ENCODE measurements at places on chromosomes 16 and 17. TPM values are rescaled to one million over a fixed set of nuclear protein-coding genes. Genes with fewer than 3 reads are reported as not detected.

GRCh38 chr17:17768424-17769088 is 68.2 kb downstream of the SREBF1 start:
- peaks cover 6% of the 10 kb centered on the region for H3K36me3 ChIP-seq
- no peak for DNase-seq
- no peak overlapping the region for H3K27ac ChIP-seq

- H3K36me3 ChIP-seq = no peaks in the 10 kb centered on the region
- no peaks in the 10 kb centered on the region for H3K27me3 ChIP-seq
- H3K27ac ChIP-seq = no peak overlapping the region
- no peak for DNase-seq
- H3K4me3 ChIP-seq = no peak overlapping the region
- peaks cover 3% of the 10 kb centered on the region for H3K4me1 ChIP-seq
These were observed 17.6 kb downstream of the C16orf74 start for GRCh38 chr16:85733155-85733838.

DNA sequence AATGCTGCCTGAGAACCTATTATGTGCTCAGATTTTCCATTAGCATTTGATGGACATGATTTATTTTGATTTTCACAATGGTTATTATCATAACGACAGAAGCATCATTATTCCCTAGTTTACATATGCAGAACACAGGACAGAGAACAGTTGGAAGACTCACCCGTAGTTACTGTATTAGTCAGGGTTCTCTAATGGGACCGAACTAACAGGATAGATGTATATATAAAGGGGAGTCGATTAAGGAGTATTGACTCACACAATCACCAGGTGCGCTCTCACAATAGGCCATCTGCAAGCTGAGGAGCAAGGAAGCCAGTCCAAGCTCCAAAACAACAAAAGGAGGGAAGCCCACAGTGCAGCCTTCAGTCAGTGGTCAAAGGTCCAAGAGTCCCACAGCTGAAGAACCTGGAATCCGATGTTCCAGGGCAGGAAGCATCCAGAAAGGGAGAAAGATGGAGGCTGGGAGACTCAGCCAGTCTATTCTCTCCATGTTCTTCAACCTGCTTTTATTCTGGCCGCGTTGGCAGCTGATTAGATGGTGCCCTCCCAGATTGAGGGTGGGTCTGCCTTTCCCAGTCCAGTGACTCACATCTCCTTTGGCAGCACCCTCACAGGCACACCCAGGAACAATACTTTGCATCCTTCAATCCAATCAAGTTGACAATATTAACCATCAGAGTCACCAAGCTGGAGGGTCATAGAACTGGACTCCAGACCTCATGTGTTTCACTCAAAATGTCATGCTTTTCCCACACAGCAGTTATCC is 92.7 kb upstream of the XYLT1 start:
- H3K4me1 ChIP-seq = no peaks in the 10 kb centered on the region
- no peaks in the 10 kb centered on the region for H3K36me3 ChIP-seq
- no peak overlapping the region for H3K4me3 ChIP-seq
- H3K27me3 ChIP-seq = no peaks in the 10 kb centered on the region
- no peak for DNase-seq

DNA sequence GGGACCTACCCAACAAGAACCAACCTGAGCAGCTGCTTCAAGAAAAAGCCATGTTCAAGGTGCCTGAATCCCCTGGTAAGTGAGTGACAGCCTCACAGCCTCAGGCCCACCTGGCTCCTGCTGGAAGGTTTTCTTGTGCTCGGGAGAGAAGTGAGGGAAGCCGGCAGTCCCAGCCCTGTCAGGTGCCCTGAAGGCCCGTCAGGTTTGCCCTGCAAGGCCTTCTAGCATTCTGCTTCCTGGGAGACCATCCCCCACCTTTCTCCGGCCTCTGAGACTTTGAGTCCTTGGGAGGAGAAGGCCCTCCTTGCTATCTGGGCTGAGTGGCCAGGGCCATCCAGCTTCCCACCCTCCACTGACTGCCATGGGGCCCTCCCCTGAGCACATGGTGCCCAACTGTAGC is 166.7 kb upstream of the ZNF267 start:
- no peak for DNase-seq
- no peak overlapping the region for H3K4me3 ChIP-seq
- H3K4me1 ChIP-seq = no peaks in the 10 kb centered on the region
- H3K27me3 ChIP-seq = no peaks in the 10 kb centered on the region

- H3K4me1 ChIP-seq = no peaks in the 10 kb centered on the region
- no peak for DNase-seq
- no peak overlapping the region for H3K27ac ChIP-seq
- H3K27me3 ChIP-seq = no peaks in the 10 kb centered on the region
- no peak overlapping the region for H3K4me3 ChIP-seq
- H3K36me3 ChIP-seq = no peaks in the 10 kb centered on the region
These were observed 5.4 kb downstream of the SLC12A3 start for GRCh38 chr16:56870276-56870888.

DNA sequence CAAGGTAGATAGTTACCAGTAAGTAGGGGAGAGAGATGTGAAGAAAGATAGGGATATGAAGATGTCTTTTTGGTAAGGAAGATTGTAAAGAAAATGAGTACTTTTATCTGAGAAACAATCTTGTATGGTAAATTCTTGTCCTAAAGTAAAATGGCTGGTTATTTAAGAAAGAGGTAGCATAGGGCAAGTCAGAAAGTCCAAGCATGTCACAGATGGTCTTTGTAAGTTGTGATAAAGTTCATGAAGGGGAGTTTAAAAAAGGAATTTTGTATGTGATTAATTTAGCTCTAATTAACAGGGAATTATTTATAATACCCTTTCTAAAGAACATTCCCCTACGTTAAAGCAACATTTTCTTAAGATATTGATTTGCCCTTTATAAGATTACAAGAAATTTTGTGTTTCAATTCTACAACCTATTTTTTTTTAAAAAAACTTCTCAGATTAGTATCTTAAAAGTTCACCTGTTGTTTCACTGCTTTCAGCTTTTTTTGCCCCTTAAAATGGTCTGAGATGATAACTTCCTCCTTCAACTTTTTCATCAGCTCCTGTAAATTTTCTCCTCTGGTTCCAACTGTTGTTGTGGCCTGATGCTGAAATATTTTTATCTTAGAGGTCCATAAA is 16.2 kb upstream of the CPHXL start:
- no peaks in the 10 kb centered on the region for H3K36me3 ChIP-seq
- H3K27ac ChIP-seq = no peak overlapping the region
- no peak overlapping the region for H3K4me3 ChIP-seq
- DNase-seq = no peak

TEX19 gene
- not detected for total RNA-seq

MMP25 gene
- total RNA-seq = 4.2 TPM

CEP95 gene
- 115 TPM for total RNA-seq

RPAIN gene
- 30.3 TPM for total RNA-seq

COX6A2 gene
- total RNA-seq = not detected

Data from lung (tissue), 17 donors.